ENCODE measurements at places on chromosomes 1 and 21.

DNA sequence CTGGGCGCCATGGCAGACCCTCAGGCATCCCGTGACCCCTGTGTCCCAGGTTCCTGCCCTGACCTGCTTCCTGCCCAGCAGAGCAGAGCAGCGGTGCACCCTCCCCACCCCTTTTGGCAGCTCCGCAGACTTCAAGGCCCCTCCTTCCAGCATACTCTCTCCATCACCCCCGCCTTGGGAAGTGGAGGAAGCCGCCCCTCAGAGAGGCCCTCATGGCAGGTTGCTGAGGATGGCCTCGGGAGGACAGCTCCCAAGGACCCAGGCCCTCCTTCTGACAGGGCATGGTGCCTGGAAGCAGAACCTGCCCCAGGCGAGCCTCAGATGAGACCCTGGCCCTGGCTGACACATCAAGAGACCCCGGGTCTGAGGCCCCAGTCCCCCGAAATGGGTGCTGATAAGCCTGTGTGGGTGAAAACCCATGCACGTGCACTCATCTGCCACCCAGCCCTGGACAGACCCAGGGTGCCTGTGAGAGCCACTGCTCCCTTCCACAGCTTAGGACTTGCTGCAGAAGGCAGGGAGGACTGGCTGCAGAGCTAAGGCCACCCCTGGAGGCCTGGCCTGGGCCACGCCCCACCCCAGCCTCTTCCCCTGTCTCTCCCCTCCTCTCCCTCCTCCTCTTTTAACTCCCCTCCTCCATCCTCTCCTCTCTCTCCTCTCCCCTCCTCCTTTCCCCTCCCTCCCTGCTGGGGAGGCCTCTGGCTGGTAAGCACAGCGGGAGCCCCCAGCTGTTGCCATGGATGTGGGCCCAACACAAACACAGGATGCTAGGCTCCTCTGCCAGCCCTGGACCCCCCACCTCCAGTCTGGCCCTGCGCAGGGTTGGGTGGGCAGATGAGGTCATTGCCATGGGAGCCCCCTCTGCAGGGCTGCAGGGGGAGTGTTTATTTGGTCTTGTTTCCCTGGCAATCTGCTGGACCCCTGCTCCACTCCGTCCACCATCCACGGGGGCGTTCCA lies 33.7 kb downstream of the WNT9A start:
- DNase-seq = no peak

DNA sequence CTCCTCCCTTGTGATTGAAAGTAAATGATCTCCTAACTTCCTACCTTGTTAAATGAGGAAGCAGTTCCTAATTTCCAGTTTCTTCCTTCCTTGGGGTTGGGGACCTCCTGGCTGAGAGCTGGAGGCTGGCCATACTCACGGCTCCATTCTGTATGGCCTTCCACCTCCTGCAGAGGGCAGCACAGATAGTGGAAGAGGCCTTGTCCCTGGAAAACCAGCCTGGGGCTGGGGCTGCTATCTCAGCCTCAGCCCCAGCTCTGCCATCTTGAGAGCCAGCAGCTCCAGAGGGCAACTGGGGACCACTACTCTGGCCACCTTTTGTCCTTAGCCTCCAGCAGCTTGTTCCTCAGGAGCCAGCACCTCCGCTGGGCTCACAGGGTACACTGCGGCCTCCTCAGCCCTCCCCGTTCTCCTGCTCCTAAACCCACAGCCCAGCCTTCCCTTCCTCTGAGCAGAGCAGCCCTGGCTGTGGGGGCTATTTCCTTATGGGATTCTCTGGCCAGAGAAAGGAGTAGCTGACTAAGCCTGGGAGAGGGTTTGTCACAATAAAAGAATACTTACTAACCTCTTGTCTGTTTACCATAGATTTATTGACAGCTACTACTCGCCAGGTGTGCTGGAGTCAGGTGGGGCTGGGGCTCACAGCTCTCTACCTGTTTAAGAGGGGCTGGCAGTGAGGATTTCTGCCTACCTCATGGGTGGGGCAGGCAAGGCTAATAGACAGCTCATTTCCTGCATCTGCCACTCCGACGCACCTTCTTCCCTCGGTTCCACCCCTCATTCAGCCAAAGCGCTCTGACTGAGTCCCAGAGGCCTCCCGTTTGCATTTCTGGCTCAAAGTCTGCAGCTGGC lies 6.3 kb downstream of the TMEM234 start:
- no peak for DNase-seq

DNA sequence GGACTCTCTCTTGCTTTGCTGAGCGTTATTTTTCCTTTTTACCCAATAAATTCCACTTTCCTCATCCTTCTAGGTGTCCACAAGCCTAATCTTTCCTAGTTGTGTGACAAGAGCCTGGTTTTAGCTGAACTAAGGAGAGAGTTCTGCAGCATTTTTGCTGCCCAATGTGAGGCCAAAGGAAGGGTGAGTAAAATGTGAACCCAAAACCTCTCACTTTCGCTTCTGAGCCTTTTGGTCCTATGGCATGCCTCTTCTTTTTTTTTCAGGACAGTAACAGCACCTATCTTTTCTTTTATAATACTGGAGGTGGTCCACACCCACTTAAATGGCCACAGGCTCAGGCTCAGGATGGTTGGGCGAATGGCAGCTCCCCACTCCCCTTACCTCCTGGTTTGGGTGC lies 111.1 kb downstream of the COP1 start:
- DNase-seq = no peak

- DNase-seq = no peak
These were observed 16.6 kb upstream of the S1PR1 start for GRCh38 chr1:101219924-101220870.

DNA sequence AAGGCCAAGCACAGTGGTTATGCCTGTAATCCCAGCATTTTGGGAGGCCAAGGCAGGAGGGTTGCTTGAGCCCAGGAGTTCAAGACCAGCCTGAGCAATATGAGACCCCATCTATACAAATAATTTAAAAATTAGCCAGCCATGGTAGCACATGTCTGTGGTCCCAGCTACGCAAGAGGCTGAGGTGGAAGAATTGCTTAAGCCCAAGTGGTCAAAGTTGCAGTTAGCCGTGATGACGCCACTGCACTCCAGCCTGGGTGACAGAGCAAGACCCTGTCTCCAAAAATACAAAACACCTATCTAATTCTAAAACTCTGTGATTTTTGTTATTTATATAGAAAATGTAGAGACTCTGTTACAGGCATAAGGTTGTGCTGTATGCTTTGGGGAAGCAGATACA lies 44.2 kb upstream of the ZYG11A start:
- DNase-seq = no peak

- no peak for DNase-seq
These were observed 21.4 kb downstream of the SLC16A1 start for GRCh38 chr1:112934577-112934976.

DNA sequence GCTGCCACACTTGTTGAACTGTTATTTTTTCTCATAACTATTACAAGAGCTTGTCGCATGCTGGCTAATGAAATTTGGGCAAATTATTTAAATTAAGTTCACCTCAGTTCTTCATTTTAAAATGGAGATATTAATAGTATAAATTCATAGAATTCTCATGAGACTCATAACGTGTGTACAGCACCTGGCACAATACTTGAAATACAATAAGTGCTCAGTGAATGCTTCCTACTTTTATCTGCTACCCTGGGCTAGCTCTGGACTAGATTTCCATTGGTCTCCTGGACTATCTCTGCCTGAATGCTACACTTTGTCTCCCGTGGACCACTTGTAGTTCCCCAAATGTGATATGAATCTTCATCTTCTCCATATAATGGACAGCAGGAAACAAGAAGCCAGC lies 919 bp downstream of the SLAMF6 start:
- no peak for DNase-seq
